ENCODE measurements at places on chromosomes 6 and 20.

- DNase-seq = no peak
- H3K4me1 ChIP-seq = no peaks in the 10 kb centered on the region
- H3K27ac ChIP-seq = no peak overlapping the region
- H3K27me3 ChIP-seq = no peaks in the 10 kb centered on the region
- H3K4me3 ChIP-seq = no peak overlapping the region
- no peaks in the 10 kb centered on the region for H3K36me3 ChIP-seq
These were observed 6.9 kb downstream of the ENPP3 start for GRCh38 chr6:131643855-131644460.

DNA sequence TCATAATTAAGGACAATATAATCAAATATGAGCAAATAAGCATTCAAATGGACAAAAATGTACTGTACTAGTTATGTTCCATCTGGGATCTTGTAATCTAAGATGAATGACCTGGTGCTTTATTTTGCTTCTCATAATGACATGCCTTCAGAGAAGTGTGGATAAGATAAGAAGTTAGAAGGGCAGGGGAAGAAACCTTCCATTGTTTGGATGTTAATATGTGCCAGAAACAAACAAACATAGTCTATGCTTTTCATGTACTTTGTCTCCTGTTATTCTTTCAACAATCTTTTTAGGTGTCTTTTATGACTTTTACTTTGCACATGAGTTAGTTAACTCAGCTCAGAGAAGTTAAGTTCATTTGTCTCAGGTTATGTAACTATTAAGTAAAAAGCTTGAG, 511.5 kb upstream of the SOX4 start:
- no peak for DNase-seq
- H3K36me3 ChIP-seq = no peaks in the 10 kb centered on the region
- no peak overlapping the region for H3K4me3 ChIP-seq

DNA sequence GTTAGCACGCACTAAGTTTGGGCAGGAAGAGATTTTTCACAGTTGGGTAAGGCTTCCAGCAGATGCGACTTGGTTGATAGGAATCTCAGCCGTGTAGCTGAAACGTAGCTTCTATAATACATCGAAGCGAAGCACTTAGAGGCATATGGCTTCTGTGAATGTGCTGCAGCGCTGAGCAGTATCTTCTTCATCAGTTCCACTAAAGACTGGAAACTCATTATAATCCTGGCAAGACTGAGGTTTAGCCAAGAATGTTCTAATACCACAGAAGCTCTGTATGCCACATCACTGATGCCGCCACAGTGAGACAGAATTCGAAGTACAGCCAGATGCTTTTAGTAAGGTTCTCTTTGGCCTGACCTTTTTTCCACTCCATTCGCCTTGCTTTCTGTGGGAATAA, 680.2 kb upstream of the AGPAT4 start:
- H3K27ac ChIP-seq = no peak overlapping the region

- no peak overlapping the region for H3K27ac ChIP-seq
- no peak overlapping the region for H3K4me3 ChIP-seq
- no peaks in the 10 kb centered on the region for H3K36me3 ChIP-seq
These were observed 12.1 kb downstream of the LGSN start for GRCh38 chr6:63307581-63308246.

GRCh38 chr6:72376736-72377135, 245.1 kb upstream of the KCNQ5 start:
- H3K4me1 ChIP-seq = no peaks in the 10 kb centered on the region
- no peak overlapping the region for H3K27ac ChIP-seq
- H3K36me3 ChIP-seq = no peaks in the 10 kb centered on the region
- H3K4me3 ChIP-seq = no peak overlapping the region
- no peaks in the 10 kb centered on the region for H3K27me3 ChIP-seq
- DNase-seq = no peak

DNA sequence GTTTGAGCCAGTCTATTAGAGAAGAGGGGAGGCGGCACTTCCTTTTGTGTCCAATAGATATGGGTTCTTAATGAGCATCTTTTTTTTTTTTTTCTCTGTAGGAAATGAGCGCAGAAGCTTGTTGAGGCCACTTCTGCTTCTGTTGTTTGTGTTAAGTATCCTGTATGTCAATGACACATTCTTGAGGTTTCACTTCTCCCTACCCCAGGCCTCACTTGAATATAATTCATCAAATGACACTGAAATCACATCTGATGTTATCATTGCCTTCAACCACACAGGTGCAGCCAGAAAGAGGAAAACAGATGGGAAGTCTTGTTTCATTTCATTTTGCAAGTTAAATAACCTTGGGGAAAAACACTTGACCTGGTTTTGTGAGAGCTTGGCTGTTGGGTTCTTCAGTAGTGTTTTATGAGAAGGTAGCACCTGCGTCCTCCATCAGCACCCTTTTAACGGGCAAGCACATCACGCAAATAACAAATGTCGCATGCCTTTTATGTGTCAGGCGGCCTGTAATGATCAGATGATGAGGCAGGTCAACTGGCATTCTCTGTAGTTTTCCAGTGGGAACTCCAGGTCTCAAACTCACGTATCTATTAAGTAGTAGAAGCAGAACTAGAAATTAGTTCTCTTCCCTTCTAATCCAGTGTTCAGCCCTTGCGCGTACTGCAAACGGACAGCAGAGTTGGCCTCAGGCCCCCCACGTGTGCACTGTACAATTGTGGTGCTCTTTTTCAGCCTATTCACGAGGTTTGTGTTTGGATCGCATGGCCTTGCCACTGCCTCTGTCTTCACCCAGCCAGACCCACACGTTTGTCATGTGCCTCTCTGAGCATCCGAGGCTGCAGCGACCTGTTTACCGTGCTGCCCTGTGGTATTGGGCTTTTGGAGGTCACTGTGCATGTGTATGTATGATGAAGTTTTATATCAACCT, 23.5 kb downstream of the PLEKHG1 start:
- H3K36me3 ChIP-seq = no peaks in the 10 kb centered on the region
- H3K4me1 ChIP-seq = no peaks in the 10 kb centered on the region
- DNase-seq = no peak

- peaks cover 20% of the 10 kb centered on the region for H3K4me1 ChIP-seq
- H3K4me3 ChIP-seq = no peak overlapping the region
- no peak for DNase-seq
- peak overlapping the region; percentile 10 for H3K27ac ChIP-seq
These were observed 15.0 kb upstream of the IFNGR1 start for GRCh38 chr6:137233911-137234863.

- no peak overlapping the region for H3K4me3 ChIP-seq
- H3K4me1 ChIP-seq = no peaks in the 10 kb centered on the region
- DNase-seq = no peak
- H3K27me3 ChIP-seq = no peaks in the 10 kb centered on the region
- no peaks in the 10 kb centered on the region for H3K36me3 ChIP-seq
These were observed 287.6 kb downstream of the PHF3 start for GRCh38 chr6:63923139-63923739.

DNA sequence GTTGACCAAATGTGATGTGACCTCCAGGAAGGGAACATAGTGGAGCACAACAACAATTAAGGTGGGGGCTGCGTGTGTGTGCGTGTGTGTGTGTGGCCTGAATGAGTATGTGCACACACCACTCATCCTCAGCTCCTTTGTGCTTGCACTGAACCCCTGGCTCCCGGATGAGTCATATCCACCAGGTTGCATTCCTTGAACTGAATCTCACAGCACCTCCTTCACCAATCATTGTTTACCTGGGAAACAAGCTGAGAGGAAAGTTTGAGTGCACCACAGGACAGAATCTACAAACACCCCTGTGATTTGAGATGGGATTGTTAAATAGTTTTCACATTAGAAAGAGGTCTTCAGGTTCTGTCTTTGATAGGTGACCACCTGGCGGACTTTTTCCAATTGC, 33.7 kb upstream of the GPR6 start:
- no peaks in the 10 kb centered on the region for H3K4me1 ChIP-seq
- H3K27me3 ChIP-seq = no peaks in the 10 kb centered on the region
- H3K27ac ChIP-seq = no peak overlapping the region
- H3K36me3 ChIP-seq = no peaks in the 10 kb centered on the region

Data from adrenal gland (tissue), 19 donors.